Activated naive CD8-positive, alpha-beta T cell treated with anti-CD3 and anti-CD28 coated beads for 36 hours (primary cell): ENCODE measurements at places on chromosomes 11 and 22. TPM values are rescaled to one million over a fixed set of nuclear protein-coding genes. Genes with fewer than 3 reads are reported as not detected.

The BSCL2 gene
- 23.7 TPM for total RNA-seq

The DBX1 gene
- total RNA-seq, result not detected

The SLC6A5 gene
- total RNA-seq, result not detected

The SSTR3 gene
- 7.1 TPM for total RNA-seq
